NCI-H2171 treated with DMSO at 0.1 percent for 48 hours (cell line): ENCODE measurements at places on chromosomes 2 and 18.

DNA sequence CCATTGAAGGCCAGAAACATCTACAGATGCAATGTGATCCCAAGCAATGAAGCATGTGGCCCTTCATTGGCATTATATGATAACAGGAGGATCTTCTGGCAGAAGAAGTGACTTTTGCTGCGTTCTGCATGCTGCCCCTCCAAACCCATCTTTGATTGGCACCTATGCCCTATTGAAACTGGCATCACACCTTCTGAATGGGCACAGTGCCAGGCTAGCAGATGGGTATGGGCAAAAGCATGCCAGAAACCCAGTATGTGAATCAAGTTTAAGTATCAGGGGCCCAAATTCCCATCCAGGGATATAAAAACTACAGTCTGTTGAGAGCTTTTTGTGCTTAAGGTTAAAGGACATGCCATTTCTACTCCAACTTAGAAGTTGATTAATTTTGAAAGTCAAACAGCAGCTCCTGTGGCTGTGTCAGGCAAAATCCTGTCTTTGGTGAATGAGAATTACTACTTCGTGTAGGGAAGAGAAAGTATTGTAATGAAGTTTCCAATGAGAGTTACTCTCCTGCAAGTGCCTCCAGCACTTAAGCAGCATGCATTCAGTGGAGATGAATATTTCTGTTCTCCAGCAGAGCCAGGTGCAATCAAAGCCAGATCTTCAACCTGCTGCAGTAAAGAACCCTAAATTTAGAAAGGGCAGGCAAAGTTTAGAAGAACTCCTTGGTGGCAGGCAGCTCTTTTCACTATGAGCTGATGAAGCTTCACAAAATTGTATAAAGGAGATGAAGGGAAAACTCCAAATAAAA lies 8.6 kb downstream of the VRK2 start:
- peak; percentile 60 for DNase-seq

- DNase-seq: peak; percentile 39
Measured at GRCh38 chr2:23269747-23270146, 115.2 kb upstream of the KLHL29 start.

DNA sequence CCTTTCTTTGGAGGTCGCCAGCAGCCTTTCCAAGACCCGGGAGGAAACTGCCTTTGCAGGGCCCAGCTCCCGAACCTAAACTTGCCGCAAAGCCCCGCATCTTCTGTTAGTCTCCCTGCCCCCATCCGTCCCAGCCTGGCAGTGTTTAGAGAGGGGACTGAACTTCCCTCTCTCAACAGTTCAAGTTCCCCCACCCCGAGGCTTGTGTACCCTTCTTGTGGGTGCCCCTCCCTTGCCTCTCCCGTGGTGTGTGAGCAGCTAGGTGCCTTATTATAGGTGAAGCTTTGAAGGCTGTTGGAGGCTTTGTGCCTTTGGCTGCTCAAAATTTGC lies 1.4 kb downstream of the LBH start:
- no peak for DNase-seq

DNA sequence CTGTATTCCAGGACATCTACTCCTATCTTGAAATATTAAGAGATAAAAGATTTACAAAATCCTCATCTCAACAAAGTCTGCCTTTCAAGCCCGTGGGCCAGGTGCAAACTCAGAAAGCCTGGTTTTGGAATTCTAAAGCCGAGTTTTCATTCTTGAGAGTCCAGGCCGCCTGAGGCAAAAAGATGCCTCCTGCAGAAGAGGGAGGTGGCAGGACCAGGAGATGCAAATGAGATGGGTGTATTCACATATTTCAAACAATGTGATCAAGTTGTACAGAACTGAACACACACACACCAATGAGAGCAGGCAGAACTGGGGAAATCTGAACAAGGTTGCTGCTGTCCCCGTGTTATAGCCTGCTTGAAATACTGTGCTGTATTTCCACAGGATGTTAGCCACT lies 7.7 kb upstream of the HS6ST1 start:
- DNase-seq: no peak

DNA sequence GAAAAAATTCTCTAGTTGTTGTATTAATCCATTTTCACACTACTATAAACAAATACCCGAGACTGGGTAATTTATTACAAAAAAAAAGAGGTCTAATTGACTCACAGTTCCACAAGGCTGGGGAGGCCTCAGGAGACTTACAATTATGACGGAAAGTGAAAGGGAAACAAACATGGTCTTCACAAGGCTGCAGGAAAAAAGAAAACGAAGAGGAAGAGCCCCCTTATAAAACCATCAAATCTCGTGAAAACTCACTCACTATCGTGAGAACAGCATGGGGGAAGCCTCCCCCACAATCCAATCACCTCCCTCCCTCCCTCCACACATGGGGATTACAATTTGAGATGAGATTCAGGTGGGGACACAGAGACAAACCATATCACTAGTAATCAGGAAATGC lies 61.7 kb upstream of the SPTBN1 start:
- no peak for DNase-seq

DNA sequence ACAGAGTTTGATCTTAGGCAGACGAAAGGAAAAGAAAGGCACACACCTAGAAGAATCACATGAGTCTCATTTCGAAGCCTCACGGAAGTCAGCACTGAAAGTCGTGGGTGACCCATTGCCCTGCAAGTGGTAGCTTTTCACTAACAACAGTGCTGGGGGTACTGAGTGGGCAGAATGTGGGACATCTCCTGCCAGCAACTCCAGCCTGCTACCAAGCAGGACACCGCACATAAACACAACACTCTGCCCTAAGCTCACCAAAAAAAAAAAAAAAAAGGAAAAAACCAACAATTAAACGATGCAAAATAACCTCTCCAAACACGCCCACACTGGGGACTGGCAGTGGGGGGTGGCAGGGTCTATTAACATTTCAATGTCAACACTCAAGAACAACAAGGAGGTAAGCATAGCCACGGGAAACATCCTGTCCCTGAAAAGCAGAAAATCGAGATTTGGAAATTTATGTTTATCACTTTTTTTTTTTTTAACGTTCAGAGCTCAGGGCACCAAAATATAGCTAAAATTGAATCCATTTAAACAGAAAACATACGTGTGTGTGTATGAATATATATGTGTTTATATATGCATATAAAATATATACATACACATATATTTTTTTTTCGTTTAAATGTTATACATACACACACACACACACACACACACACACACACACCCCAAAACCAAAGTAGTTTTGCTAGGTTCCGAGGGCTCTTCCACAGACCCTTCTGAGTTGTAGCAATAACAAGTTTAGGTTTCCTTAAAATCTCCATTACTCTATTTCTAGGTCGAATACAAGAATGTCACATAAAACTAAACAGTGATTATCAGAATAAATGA lies 2.2 kb downstream of the INO80D start:
- peak; percentile 40 for DNase-seq

DNA sequence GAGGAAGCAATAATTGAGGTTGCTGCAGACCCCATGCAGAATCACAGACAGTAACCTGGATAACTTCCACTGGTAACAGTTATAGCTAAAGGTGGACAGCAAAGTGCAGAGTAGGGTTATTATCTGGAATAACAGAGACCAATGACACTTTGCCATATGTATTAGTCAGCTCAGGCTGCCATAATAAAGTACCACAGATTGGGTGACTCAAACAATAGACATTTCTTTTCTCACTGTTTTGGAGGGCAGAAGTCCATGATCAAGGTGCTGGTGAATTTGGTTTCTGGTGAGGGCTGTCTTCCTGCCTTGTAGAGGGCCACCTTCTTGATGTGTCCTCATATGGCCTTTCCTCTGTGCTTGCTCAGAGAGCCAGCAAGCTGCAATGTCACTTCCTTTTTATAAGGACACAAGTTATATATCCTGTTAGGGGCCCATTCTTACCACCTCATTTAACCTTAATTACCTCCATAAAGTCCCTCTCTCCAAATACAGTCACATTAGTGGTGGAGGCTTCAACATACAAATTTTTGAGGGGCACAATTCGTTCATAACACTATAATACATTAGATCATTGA lies 191.0 kb upstream of the LRP1B start:
- no peak for DNase-seq
